ENCODE measurements at places on chromosomes 2 and 18.

DNA sequence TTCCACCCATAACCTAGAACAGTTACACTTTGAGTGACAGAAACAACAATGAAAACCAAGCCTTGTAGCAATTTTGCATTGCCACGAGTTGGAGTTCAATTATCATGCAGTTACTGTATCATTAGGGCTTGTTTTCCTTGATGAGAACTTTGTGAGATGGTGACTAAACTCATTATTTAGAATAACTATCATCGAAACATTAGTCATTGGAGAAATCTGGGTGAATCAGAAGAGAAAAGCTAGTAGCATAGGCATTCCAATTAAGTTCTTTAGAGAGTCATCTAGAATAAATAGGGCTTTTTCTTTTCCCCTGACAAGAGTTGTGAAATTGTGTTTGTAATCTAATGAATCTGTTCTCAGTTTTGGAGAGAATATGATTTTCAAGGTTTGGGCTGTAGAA, 122.8 kb upstream of the DOCK10 start:
- DNase-seq = no peak

- DNase-seq = peak; percentile 83
Measured at GRCh38 chr2:27356056-27356381, 545 bp downstream of the GTF3C2 start.

- DNase-seq = no peak
Measured at GRCh38 chr2:142220901-142221300, 90.1 kb upstream of the LRP1B start.

DNA sequence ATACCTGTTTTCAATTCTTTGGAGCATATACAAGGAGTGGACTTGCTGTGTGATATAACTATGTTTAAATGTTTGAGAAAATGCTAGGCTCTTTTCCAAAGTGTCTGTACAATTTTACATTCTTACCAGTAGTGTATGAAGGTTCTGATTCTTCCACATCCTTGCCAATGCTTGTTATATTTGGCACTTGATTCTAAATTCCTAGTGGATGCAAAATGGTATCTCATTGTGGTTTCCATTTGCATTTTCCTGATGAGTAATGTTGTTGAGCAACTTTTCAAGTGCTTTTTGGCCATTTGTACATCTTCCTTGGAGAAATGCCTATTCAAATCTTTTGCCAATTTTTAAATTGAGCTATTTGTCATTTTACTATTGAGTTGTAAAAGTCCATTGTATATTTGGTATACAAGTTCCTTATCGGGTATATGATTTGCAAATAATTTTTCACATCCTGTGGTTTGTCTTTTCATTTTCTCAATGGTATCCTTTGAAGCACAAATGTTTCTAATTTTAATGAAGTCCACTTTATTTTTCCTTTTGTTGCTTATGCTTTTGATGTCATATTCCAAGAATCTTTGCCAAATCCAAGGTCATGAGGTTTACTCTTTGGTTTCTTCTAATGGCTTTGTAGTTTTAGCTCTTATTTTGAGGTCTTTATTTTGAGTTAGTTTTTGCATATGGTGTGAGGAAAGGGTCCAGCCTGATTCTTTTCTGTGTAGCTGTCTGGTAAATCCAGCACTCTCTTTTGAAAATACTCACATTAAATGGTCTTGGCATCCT, 33.2 kb upstream of the CWC22 start:
- no peak for DNase-seq

GRCh38 chr2:186575302-186575701, 14.6 kb upstream of the ITGAV start:
- no peak for DNase-seq

DNA sequence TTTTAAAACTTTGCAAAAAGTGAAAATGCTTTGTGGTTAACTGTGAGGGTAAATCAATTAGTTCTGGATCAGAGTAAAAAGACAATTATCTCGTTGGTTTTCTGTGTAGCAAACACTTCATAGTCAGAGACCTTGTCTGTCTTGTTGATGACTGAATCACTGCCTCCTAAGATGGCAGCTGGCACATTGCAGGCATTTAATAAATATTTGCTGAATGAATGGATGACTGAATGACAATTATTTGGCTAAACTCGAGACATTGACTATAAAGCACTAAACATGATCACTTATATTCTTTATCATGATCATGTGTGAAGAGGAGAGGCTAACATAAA, 96.2 kb downstream of the MAIP1 start:
- DNase-seq = no peak

DNA sequence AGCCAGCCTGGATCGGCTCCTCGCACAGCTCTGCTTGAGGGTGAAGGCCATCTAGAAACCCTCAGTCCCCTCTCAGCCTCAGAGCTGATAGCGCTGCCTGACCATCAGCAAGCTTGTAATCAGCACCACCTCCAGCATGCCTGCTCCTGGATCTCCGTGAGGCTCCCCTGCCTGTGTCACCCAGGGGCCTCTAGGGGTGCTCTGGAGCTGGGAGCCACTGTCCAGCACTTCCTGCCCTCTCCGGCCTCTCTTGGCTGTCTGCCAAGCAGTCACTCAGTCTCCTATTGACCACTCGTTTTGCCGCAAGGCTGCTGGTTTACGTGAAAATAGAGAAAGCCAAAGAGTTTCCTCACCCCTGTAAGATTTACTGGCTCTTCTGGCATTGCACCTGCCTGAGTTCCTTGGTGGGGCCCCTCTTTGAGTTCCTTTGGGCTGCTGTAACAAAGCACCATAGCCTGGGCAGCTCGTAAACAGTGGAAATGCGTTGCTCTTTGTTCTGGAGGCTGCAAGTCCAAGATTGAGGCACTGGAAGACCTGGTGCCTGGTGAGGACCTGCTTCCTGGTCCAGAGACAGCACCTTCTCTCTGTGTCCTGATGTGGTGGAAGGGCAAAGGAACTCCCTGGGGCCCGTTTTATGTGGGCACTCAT, 17.9 kb downstream of the CAPN10 start:
- no peak for DNase-seq

DNA sequence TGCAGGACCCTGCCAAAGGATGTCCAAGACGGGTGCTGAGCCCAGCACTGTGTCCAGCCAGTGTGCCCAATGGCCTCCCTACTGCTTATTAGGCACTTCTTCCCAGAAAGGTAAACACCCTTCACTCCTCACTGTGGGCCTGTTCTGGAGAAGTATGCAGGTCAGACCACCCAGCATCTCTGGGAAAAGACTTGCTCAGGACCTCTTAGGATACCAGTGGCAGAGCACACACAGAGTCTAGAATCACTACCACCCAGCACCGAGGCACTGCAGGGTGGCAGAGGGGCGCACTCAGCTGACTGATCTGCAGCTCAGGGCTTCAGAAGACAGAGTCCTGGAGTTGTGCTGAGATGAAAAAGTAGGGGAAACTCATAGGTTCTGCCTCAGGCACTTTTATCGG, 25.8 kb downstream of the XDH start:
- DNase-seq = no peak

GRCh38 chr2:167550448-167550847, 662.2 kb downstream of the XIRP2 start:
- peak; percentile 37 for DNase-seq

- no peak for DNase-seq
Measured at GRCh38 chr2:33242845-33243244, 233.6 kb upstream of the RASGRP3 start.

DNA sequence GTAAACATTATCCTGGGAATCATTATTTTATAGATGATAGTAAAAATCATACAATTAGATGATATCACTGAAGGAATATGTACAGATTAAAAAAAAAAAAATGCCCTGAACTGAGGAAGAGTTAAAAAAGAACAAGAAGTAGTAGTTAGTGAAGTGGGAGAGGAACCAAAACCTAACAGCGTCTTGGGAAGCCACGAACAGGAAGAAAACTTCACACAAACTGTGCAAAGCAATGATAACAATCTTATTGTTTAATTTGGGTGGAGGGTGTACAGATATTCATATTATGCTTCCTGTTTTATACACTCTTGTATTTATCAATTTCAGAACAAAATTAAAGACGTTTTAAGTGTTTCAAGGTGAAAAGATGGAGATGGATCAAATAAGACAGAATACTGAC, 3.5 kb downstream of the HEATR5B start:
- no peak for DNase-seq

DNA sequence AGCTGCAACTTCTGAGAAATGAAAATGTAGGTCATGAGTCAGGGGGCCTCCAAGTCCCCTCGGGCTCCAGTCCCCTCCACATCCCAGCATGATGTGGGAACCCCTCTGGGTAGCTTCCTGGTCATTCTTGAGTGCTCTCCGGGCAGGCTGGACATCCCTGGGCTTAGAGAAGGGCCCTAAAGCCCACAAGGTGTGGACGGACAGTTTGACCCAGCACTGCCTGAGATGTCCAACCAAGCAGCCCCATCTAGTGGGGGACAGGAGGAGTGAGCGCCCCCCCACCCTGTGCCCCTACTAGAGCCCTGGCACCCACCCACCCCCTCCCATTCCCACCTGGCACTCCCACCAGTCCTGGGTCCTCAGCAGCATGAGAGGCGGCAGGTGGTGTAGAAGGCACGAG, 46.0 kb downstream of the CYP27C1 start:
- DNase-seq = peak; percentile 34

DNA sequence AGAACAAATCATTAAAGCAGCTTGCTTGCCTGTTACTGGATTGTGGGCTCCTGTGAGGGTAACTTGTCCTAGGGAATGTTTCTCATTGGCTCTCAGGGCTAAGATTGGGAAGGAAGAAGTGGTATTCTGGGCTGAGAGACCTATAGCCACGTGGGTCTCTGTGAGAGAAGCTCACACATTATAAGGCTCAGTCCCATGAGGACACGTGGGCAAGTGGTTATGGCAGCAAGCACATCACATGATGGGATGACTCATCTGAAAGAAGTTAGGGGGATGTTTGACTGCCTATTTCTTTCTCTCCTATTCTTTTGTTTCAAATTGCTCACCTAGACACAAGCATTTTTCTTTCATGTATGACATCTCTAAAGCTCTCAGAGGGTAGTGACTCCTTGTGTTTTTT, 418.0 kb upstream of the ST6GAL2 start:
- DNase-seq = no peak

DNA sequence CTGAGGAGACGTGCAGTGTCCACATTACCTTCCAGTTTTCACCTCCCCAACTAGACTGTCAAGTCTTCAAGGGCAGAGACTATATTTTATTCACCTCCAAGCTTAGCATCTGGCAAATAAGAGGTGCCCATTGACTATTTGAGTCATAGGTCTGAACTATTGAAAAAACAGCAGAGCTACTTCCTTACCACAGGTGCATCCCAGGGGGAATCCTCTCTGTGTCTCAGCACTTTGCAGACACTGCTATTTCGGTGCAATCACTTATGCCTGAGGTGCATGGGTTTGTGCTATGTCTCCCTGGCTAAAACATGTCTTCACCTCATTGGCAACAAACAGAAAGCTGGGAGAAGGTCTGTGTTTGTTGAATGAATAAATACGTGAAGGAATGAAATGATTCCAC, 67.8 kb downstream of the SOX11 start:
- no peak for DNase-seq

- DNase-seq = no peak
Measured at GRCh38 chr18:55287935-55288868, 299.8 kb downstream of the TCF4 start.

DNA sequence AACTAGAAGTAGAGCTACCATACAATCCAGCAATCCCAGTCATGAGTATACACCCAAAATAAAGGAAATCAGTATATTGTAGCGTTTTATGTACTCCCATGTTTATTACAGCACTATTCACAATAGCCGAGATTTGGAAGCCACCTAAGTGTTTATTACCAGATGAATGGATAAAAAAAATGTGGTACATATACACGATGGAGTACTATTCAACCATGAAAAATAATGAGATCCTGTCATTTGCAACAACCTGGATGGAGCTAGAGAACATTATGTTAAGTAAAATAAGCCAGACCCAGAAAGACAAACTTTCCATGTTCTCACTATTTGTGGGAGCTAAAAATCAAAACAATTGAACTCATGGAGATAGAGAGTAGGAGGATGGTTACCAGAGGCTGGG, 131.9 kb downstream of the TMEM131 start:
- DNase-seq = no peak

GRCh38 chr2:170743530-170744239, 26.5 kb upstream of the ERICH2 start:
- DNase-seq = no peak

DNA sequence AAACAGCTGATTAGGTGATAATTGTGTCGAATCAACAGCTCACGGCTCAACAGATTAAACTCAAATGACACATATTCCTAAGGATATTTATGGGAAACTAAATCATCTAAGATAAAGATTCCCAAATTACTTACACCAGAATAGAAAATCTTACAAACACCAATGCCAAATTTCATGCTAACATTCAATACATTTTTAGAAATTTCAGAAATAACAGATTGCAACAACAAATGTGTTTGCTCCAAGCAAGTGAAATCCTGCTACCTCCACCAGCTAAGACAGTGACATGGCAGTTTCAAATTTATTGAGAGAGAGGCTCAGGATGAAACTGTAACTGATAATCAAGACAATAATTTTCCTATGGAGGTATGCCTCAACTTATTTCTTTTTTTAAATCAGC, 65.0 kb upstream of the EPB41L3 start:
- DNase-seq = no peak

DNA sequence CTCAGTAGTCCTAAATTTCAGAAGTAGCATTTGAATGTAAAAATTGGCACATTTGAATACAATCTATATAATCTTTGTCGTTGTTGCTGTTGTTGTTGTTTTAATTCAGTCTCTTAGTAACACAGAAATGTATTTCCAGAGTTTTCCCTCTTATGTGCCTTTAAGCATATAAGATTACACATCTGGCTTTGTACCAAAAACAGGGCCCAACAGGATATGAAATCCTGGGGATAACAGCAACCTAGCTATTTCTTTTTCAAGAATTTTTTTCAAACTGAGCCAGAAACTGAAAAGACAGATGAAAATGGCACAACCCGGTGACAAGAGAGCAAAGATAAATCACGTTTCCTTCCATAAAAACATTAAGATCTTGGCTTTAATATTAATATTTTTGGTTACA, 906.7 kb downstream of the NRXN1 start:
- no peak for DNase-seq

All from NAMALWA (cell line).